Iris pigment epithelial cell (primary cell): ENCODE measurements at places on chromosomes 5 and 9.

GRCh38 chr9:37507566-37508134 lies 21.9 kb downstream of the POLR1E start:
- DNase-seq, result no peak

DNA sequence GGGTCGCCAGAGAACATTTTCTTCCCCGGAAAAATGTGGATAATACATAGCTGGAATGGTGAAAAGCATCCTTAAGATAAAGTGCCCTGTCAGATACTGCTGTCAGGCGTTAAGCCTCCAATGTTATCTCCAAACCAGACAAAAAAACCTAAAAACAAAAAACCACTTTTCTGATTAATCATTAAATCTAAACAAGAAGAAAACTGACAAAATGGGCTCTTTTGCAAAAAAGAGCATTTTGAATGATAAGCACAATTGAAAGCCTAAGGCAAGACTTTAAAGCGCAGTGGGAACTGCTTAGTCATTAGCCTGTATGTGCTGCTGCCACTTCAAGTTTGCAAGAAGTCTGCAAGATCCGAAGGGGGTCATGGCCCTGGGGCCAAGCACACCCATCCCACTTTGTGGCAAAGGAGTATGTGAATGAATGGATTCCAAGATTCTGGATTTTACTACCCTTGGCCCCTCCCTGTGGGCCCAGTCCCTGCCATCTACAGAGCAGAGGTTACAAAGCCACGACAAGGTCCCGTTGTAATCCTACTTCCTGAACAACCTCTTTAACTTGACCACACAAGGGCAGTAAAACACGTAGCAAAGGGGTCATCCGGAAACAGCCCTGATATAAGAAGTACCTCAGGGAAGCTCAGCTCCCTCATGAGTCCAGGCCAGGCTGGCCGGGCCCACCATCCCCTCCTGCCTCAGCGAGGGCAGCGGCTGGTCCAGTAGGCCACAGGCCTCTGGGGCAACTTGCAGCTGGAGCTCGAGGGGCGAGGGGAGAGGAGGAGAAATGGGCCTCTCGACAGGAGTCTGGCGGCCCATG lies 29.7 kb downstream of the SHB start:
- peak; percentile 68 for DNase-seq

DNA sequence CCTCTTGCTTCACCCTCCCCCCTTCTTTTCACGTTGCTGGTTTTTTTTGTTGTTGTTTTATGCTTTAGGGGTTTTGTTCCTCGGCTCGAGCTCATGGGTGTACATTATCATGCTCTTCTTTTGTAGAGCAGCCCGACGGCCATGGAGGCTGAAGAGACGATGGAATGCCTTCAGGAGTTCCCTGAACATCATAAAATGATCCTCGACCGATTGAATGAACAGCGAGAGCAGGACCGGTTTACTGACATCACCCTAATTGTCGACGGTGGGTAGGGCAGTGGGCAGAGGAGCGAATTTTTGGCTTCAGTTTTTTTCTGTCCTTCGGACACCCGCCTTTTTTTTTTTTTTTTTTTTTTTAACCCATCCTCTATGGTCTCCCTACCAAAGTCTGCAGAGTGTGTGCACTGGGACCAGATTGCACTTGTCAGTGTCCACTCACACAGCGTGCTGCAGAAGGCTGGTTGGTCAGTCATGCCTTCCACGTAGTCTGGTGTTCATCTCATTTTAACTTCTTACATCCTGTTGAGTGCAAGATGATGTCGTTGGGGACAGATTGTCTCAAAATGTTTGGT lies 1.3 kb downstream of the ZNF131 start:
- peak; percentile 74 for DNase-seq

- DNase-seq, result no peak
These were observed 204.1 kb downstream of the GABBR2 start for GRCh38 chr9:98504298-98505282.

- DNase-seq, result no peak
These were observed 22.1 kb downstream of the ADRB2 start for GRCh38 chr5:148848393-148849031.

GRCh38 chr5:152356506-152356905 lies 48.6 kb downstream of the NMUR2 start:
- DNase-seq, result no peak

DNA sequence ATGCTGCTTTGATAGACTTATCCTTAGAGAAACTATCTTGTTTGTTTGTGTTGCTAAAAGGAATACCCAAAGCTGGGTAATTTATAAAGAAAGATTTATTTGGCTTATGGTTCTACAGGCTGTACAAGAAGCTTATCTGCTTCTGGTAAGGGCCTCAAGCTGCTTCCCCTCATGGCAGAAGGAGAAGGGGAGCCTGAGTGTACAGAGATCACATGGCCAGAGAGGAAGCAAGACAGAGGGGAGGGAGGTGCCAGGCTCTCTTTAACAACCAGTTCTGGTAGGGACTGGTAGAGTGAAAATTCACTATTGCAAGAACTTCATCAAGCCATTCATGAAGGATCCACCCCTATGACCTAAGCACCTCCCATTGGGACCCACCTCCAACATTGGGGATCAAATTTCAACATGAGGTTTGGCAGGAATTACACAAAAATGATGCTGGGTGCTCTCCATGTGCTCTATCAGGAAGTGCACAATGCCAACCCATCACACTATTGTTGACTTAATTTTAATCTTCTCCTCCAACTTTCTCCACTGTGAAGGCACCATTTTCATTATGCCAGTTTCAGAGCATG lies 115.1 kb upstream of the SHB start:
- DNase-seq, result peak; percentile 52

DNA sequence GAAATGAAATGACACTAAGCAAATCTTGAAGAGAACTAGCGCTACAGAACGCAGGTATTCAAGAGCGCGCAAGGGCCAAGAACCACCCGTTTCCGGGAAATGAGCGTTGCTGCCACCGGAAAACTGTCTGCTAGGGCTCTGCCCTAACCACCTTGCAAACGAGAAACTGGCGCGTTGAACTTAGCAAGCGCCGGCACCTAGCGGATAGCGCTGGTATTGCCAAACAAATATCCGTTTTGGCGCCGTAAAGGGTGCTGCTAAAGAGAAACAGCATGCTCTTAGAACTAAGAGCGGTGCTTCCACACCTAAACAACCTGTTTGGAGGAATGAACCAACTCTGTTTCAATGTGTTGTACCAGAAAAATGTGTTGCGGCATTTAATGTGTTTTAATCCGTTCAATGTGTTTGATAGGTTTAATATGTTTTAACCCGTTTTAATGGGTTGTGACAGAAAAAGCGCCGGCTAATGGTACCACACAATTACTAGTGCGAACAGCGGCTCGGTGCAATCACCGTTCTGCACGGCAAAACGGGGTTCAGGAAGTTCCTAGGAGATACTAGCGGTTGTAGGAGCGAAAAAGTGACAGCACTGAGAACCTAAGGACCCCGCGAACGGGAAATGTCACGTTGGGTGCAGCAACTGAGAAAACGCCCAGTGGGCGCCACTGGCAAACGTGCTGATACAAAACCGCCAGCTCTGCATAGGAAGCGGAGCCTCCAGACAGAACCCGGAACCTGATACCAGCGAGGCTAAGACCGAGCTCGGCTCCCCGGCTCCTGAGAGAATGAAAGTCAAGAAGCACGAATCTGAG lies at the start of gene ANXA2R:
TSS of gene ANXA2R (minus strand) at position 33 of the 812 bp plus-strand sequence. CDS start 273 bp downstream, outside the sequence.
- DNase-seq, result peak; percentile 97

- no peak for DNase-seq
These were observed 159.3 kb downstream of the GABBR2 start for GRCh38 chr9:98549401-98549800.

DNA sequence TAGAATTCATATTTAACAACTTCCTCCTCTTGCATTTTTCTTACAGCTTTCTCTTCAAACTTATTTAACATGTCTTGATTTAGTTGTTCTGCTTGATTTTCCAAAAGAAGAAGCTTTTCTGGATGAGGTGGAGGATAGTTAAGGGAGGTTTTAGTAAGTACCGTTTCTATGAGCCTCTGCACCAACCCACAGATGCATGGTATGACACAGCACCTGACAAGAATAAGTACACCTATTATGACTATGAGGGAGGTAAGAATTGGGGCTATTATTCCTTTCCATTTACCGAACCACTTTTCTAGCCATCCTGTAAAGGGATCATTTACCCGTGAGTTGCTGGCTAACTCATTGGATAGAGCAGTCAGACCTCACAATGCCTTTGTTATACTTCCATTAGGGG lies 2.5 kb upstream of the HMGCS1 start:
- DNase-seq, result no peak

DNA sequence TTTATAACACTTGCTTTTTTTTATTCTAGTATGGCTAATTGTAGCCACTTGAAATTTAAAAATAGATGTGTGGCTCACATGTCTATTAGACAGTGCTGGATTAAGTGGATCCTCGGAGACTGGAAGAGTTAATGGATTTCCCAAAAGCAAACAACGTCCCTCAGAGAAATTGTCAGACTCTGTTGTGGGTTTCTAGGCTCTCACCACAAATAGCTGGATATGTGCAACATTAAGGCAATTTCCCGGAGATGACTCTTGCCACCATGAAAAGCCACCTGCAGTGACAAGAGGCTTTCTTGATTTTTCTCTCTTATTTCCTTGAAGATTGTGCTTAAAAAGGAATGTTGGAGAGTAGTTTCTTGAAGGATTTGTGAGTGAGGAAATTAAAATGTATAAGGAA lies 43.2 kb downstream of the TMEM167A start:
- DNase-seq, result no peak

DNA sequence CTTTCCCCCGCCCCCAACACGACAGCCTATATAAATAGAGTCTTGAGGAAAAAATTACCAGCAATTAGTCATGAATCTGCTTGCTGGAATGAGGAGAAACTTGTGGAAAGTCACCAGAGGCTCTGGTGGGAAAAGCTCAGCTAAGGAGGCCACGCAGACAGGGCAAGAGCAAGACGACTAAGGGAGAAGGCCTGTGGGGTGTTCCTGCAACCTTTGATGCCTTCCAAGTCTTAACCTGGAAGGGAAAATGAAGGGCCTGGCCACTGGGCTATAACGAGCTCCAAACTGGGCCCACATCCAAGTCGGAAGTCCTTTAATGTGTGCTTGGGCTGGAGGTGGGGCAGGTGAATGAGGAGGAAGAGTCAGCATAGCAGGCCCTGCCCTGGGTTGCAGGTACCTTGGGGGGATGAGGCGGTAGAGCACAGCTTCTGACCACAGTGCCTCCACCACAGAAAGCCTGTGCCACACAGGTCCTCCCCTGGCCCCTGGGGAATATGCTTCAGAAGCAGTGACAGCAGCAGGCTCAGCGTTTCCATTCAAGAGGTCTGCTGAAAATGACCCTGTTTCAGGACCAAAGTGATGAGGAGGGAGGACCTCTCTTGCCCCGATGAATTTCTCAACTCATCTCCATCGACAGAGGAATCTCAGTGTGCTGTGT lies 92.8 kb upstream of the LRRTM2 start:
- DNase-seq, result no peak

GRCh38 chr5:93582677-93583438 lies at the start of gene NR2F1:
NR2F1 (plus strand) TSS chr5:93583222; CDS start chr5:93585024, 1,802 bp downstream.
- DNase-seq, result peak; percentile 100

- no peak for DNase-seq
These were observed 21.1 kb upstream of the IL9 start for GRCh38 chr5:135916638-135917263.
